ENCODE measurements at places on chromosomes 2 and 18. TPM values are rescaled to one million over a fixed set of nuclear protein-coding genes. Genes with fewer than 3 reads are reported as not detected.

Gene STK36
- total RNA-seq = 10.0 TPM

Gene SLC25A52
- total RNA-seq = not detected

Gene SETBP1
- 9.8 TPM for total RNA-seq

GRCh38 chr2:120108049-120108448 is 95.2 kb downstream of the EPB41L5 start:
- DNase-seq = no peak

- DNase-seq = no peak
Observed at GRCh38 chr2:32067549-32067948, 4.2 kb downstream of the SPAST start.

DNA sequence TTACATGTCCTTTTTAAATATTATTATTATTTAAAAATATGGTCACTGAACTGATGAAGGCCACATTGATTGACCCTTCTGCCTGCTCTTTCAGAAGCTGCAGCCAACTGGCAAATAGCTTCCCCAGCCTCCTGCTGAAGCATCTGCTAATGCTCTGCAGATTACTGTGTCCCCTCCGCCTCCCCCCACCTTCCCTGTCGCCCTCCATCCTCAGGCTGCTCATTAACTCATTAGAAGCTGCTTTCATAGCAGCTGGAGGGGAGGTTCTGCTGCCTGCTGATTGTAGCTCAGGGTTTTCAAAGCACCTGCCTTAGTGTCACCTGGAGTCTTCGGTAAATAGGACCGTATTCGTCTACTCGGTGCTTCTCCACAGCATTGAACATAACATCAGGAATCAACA is 24.8 kb upstream of the LMAN1 start:
- DNase-seq = no peak

GRCh38 chr2:21860907-21861306 is 737.1 kb downstream of the TDRD15 start:
- DNase-seq = no peak

GRCh38 chr2:138630164-138630563 is 128.6 kb downstream of the SPOPL start:
- DNase-seq = no peak

DNA sequence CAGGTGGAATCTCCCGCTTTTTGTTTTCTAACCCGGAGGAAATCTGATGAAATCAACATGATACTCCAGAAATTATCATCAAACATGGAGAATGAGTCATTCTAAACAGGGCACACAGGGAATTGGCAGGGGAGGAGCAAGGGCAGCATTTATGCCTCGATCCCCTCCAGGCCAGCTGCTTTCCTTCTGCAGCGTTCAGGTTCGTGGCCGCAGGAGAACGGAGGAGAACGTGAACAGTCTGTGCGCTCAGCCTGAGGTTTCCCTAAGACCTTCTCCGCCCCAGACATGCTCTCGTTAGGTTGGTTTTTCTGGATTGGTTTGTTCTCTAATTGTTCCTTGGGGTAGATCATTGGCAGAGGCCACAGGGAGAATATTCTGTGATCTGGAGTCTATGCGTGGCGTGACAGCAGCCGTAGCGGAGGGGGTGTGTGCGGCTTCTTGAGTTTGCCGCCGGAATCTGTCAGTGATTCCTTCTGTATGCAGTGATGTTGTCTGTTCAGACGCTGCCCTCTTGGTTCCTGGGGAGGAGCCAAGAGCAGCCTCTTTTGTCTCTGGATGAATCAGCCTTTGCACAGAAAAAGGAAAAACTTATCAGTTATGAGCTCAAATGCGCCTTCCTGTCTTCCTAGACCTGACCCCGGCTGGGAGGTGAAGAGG is 75.9 kb downstream of the SH3BP4 start:
- no peak for DNase-seq

GRCh38 chr2:109437325-109438090 is 176.3 kb downstream of the SEPTIN10 start:
- DNase-seq = no peak

DNA sequence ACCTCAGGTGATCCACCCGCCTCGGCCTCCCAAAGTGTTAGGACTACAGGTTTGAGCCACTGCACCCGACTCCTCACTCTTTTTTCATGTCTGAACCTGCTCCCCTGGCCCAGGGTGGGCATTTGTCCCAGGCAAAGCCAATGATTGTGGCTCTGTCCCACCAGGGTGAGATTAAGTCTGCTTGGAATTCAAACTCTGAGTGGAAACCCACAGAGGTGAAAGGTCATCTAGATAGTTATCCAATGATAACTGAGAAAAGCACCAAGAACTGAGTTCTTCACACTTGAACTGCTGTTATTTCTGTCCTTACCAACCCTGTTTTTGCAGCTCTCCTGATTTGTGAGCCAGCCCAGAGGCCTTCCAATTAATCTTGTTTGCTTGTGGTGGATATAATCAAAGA is 62.4 kb upstream of the ACVR1 start:
- no peak for DNase-seq

- no peak for DNase-seq
Observed at GRCh38 chr2:37632310-37632709, 39.1 kb downstream of the CDC42EP3 start.

GRCh38 chr18:3012136-3013023 is 564 bp downstream of the LPIN2 start:
- peak; percentile 53 for DNase-seq

DNA sequence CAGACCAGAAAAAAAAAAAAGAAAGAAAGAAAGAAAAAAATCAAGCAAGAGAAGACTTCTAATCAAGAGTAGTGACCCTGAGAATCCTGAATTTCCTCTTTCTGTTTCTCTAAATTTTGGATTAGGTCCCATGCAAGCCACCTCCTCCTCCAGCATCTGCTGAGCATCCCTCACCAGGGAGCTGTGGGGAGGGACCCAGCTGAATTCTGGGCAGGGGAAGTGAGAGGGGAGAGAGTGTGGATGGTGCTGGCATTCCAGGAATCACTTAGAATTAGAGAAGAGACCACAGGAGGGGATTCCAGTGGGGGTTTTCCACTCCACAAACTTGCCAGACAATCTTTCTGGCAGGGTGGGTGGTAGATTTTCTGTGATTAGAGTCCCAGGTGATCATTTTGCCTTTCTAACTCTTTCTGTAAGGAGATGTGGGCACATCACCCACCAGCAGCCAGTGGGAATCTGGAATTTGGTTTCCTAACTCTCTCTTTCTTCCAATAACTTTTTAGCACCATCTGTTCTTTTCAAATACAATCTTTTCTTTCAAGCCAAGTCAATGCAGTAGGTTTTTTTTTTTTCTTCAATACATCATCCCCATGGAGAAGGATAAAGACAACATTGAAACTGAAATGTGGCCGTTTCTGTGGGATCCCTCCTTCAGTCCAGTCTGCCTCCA is 279.2 kb downstream of the CLIP4 start:
- no peak for DNase-seq

DNA sequence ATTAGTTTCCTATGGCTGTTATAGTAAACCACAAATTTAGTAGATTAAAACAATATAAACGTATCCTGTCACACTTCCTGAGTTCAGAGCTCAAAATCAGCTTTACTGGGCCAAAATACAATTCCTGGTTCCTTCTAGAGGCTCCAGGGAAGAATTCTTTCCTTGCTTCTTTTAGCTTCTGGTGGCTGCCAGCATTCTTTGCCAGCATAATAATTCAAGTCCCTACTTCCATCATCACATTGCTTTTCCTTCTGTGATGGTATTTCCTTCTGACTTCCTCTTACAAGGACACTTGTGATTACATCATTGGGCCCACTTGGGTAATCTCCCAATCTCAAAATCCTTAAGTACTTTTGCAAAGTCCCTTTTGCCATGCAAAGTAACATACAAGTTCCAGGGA is 40.6 kb downstream of the MOB4 start:
- no peak for DNase-seq

DNA sequence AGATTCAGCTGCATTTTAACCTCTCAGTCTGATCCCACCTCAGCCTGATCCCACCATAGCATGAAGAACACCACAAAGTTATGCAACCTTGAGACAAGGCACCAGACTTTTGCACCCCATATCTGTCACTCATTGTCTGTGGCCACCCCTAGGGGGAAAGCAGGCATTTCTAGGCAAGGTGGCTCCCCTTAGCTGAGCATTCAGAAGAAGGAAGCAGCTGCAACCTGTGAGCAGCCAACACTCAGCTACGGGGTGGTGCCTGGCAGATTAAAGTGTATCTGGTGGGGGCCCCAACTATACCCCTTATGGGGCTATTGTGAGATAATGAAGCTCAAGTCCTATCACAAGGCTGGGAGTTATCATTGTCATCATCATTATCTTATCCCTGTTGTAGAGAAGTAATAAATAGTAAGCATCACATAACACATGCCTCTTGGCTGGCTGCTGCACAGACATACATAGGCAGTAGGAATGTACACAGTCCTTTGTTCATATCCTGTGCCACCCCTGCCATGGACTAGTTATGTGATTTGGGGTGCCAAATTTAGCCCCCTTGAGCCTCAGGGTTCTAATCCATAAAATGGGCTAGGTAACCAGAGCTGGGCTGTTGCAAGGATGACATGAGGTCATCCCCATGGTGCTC is 20.6 kb upstream of the TMEM163 start:
- no peak for DNase-seq

- no peak for DNase-seq
Observed at GRCh38 chr2:229849073-229849472, 72.7 kb downstream of the TRIP12 start.

Measured in left cardiac atrium (tissue), 4 donors.